ENCODE measurements at places on chromosomes 12 and 14.

- DNase-seq = no peak
These were observed 84.9 kb downstream of the PHETA1 start for GRCh38 chr12:111283966-111284365.

DNA sequence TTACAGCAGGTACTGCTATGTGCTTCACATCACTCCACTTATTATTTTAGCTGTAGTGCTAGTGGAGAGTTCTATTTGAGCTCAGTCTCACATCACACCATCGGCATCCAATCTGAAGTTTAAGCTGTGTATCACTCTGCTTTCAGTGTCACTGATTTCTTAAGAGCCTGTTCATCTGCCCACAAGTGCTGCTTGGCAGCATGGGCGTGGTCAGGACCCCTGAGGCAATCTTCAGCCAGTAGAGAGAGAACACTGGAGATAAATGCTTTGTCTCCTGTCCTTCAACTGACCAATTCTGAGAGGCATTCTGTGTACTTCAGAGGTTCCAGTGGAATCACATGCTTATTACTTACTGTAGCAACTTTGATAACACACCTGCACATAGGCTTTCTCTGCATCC, 728.8 kb downstream of the RPS29 start:
- no peak for DNase-seq

GRCh38 chr12:38543151-38543550, 226.6 kb downstream of the ALG10B start:
- DNase-seq = no peak

- no peak for DNase-seq
These were observed 86.0 kb upstream of the ANO4 start for GRCh38 chr12:100708591-100708990.

DNA sequence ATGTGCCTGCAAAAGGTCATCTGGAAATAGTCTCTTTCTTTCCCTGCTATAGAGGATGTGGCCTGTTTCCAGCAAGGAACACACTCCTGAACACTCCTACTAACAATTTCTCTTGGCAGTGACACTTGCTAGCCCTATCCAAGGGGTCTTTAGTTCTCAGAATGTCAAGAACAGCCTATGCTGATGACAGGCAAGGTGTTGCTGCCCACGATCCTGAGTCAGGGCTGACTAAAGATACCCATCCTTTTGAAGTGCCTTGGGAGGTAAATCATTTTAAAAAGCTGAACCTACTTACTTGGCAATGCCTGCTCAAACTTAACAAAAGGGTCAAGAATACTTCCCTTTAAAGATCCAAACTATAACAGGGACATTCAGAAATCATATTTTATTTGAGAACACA, 1146.4 kb downstream of the VRK1 start:
- no peak for DNase-seq

DNA sequence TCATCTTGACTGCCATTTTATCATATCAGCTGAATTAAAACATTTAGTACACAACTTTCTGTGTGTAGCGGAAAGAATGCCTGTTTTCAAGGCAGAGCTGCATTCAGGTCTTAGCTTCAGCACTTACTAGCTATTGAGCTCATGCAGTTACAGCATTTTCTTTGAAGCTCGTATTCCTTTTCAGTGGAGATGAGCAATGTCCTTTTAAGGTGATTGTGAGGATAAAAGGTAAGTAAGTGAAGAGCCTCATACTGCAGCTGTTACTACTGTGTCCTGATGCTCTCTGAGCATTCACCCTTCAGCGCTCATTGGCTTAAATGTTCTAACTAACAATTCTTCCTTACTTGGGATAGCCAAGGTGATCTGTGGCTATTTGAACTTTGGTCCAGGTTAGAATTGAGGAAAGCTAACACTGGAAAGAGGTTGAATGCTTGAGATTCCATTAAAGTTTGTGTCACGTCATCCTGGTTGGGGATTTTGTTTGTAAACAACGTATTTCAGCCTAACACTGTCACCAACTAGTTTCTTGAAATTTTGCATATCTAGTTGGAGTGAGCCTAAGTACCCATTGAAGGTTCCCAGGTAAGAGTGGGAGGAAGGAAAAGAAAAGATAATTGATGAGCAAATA, 71.4 kb downstream of the PAPOLA start:
- DNase-seq = no peak

DNA sequence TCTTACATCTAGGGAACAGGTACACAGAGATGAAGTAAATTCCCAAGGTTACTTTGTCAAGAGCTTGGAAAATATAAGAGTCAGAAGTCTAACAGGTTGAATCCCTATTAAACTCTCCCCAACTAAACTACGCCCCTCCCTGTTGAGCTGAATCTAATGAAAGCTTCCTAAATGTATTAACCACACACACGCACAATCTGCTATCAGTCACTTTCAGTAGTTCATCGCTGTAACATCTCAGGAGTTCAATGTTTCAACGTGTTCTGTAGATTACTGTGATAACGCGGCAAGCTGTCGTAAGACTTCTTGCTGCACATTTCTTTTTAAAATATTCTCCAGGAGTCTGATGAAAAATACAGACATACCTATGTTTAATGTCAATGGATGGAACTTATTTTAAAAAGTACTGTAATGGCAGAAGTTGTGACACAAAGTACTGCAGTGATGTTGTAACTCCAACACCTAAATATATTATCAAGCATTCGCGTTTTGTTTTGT, 612 bp upstream of the SLC25A3 start:
- DNase-seq = no peak

DNA sequence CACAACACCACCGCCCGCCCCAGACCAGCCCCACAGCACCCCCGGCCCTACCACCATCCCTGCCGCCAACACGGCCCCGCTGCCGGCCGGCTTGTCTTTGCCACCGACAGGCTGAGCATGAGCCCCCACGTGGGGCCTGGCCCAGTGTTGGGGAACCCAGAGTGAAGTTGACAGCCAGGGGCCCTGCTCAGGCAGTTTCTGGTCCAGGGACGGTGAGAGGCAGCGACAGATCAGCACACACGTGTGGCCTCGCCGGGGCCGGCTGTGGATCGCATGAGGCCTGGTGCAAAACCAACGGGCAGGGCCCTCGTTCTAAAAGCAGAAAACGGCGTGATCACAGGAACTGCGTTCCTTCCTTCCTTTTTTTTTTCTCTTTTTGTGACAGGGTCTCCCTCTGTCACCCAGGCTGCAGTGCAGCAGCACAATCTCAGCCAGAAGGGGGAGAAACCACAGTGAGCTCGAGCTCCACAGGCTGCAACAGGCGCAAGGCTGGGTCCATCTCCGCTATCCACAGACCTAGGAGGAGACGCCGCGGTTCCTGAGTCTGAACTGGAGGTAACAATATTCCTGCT, 50.5 kb upstream of the FBRSL1 start:
- no peak for DNase-seq

- no peak for DNase-seq
These were observed 721 bp upstream of the CTSG start for GRCh38 chr14:24576771-24577170.

DNA sequence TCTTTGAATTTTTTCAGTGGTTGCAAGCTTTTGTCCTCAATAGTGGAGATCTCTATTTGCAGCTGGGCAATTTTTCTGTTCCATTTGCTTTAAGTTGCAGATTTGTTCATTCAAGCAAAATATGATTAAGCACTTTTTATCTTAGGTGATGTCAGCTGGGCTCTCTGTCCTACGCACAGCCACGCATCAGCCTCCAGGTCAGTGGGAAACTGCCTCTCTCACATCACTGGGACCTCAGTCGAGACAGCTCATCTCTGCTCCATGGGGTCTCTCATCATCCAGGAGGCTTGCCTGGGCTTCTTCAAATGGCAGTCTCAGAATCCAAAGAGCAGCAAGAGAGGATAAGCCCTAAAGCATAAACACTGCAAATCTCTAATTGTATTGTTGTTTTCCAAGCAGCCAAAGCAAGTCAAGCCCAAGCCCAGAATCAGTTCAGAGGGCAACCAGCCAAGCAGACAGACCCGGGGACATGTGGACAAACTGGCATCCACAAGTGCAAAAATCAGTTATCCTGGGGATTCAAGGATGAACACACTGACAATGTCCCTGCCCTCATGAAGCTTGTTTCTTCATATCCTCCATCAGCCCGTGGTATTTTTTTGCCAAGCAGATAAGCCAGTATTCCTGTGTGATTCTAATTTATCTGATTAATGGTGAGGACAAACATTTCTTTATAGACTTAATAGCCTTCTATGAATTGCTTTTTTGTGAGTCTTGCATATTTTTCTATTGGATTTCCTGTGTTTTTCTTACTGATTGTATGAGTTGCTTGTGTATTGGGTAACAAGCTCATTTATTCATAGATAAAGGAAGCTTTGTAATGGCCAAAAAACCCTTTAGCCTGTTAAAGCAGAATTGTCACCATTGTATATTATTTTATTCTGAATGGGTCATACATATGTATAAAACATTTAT, 262.5 kb downstream of the GXYLT1 start:
- DNase-seq = no peak

DNA sequence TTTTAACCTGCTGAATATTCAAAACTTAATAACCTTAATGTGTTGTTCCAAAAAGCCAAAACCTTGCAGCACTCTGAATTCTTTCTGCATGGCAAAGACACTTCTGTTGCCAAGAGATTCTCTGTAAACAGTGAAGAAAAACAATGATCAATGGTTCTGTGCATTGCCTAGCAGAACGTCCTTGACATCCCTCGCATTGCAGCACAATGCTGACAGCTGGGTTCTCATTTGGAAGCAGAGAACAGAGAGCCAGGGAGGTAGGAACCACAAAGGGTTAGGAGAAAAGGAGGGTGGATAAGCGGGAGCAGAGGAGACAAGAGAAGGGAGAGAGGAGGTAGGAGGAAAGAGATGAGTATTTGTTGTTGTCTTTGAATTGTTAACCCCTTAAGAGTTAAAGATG, 501.1 kb downstream of the NAV3 start:
- DNase-seq = no peak

DNA sequence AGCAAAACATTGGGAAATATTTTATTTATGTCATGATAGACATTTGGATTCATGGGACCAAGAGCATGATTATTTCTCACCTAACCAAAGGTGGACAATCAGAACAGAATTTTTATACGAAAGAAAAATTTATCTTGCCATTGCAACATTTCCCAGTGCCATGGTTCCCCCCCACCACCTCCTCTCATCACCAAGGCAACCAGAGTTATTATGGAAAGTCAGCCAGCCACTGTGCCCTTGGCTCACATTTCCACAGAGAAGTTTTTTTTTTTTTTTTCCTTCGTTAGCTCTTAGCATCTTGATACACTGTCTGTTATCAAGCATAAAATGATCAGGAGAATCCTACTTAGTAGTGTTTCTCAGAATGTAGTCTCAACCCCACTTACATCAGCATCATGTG, 176.4 kb upstream of the TMTC1 start:
- no peak for DNase-seq

DNA sequence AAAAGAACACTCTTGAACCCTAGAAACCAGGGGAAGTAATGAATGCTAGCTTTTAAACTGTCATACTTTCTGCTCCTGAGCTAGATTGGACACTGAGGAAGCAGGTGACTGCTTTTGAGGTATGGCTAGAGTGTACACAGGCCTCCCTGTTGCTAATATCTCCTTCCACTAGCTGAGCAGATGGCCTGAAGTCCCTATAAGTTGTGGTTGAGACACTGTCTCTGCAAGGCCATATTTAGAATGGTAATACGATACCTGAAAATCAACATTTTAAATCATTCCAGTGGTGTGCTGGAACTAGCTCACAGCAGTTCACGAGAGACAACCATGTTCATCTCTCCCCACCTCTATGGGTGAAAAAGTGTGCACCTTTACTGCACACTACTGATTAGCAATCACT, 46.4 kb upstream of the BMP4 start:
- DNase-seq = no peak

DNA sequence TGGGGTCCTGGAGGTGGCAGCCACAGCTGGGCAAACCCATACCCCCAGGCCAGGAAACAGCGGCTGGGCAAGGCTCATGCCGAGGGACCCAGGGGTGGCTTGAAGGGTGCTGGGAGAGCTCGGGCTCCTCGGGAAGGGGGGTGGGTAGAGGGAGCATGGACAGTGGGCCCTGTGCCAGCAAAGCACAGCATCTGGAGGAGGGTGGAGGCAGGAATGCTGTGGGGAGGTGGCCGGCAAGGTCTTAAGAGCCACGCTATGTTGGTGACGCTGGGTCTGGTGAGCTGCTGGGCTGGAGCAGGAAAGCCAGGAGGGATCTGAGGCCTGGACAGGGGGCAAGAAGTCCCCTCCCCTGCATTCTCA, 48.2 kb upstream of the DLK1 start:
- no peak for DNase-seq

DNA sequence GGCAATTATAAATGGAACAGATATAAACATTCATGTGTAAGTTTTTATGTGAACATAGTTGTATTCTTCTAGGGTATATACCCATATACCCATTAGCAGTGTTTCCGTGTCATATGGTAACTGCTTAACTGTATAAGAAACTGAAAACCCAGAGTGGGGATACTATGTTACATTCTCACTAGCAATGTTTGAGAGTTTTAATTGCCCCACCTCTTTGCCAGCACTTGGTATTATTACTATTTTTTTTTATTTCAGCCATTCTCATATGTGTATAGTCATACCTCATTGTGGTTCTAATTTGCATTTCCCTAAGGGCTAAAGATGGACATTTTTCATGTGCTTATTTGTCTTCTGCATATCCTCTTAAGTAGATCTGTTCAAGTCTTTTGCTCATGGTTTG, 28.7 kb upstream of the ITPR2 start:
- no peak for DNase-seq

DNA sequence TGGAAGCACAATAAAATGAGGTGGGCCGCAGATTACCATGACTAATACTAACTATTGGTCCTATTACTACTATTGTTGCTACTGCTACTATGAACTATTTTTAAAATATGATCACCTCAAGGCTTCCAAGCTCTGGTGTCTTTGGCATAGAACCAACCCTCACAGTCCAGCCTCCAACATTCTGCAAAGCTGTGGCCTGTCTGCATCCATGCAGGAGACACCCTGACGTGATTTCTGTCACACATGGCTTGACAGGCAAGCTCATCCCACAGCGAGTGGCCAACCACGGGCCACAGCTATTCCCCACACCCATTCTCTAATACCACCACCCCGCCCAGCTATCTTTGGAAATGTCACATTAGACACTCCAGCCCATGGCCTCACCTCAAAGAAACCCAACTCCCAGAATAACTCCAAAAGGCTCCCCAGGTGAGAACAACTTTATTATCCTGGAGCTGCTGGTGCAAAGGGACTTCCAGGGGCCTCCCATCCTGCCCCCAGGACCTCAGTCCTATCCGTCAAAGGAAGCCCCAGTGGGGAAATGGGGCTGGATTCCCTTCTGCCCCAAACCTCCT, 14.4 kb downstream of the ISCU start:
- DNase-seq = no peak

- no peak for DNase-seq
These were observed 31.5 kb upstream of the NUAK1 start for GRCh38 chr12:106170285-106170684.
